ENCODE measurements at places on chromosomes 12 and 14.

- DNase-seq = no peak
Measured at GRCh38 chr12:11978726-11979384, 91.9 kb upstream of the BCL2L14 start.

GRCh38 chr12:46209170-46209569 is 59.7 kb downstream of the SLC38A1 start:
- no peak for DNase-seq

- no peak for DNase-seq
Measured at GRCh38 chr12:117881517-117881916, 87.3 kb downstream of the KSR2 start.

DNA sequence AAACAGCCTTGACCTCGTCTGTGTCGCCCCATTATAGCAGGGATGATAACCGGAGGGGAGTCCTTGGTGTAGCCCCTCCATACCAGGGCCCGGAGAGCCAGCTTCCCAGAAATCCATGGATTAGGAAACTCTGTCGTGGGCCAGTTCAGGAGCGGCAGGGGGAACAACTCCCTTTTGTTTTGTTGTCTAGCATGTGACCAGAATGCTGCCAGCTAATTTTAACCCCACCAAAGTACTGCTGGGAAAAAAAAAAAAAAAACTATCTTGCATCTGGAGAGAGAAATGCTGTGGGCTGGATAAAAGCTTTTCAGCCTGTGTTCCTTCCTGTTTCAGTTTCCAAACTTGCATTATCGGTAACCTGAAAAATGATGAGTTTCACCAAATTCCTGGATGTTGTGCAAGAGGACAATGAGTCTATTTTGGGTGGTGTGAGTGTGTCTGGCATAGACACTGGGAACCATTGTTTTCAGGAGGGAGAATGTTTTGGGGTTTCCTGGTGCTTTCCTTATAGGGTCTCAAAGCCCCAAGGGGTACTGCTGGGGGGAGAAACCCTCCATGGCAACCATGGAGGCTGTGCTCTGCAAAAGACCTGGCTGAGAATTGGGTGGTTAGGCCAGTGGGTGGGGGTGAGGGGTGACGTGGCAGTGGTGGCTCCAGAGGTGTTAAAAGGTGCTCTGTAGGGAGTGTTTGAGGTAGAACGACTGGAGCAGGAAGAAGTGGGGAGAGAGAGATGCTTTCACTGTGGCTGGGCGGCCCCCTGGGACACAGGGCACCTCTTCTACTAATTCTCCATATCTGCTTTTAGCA is 14.9 kb upstream of the IRF2BPL start:
- DNase-seq = peak; percentile 38

GRCh38 chr12:99092100-99092851 is 447.2 kb downstream of the APAF1 start:
- DNase-seq = no peak

DNA sequence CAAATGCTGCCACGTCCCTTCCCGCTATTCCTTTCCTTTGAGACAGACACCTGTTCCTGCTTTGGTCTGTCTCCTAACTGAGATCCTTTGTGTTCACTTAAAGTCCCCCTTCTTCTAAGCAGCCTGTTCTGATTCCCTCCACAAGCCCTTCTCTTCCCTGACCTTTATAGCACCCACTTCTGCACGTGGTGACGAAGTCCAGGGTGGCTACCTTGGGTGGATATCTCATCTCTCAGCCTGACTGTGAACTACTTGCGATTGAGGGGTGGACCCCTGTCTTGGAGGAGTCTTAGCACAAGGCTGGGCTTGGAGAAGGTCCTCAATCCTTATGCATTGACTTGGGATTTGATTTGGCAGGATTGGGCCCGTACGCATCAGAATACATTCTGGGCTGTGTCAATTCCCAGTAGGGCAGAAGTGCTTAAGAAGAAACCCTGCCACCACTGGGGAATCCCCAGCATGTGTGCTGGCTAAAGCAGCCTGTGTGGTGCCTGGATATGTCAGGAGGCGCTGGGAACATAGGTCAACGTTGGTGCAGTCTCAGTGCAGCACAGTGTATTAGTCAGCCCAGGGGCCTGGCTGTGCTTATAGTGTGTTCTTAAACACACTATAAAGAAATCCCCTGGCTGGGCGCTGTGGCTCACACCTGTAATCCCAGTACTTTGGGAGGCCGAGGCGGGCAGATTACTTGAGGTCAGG is 23.6 kb downstream of the KRT80 start:
- DNase-seq = no peak

- no peak for DNase-seq
Measured at GRCh38 chr12:113403435-113404415, at the start of gene SDS. Gene SDS (minus strand): TSS chr12:113403887. CDS start chr12:113399708, 4,179 bp downstream.

- DNase-seq = no peak
Measured at GRCh38 chr12:108722992-108723766, 8.1 kb downstream of the CORO1C start.

- DNase-seq = no peak
Measured at GRCh38 chr14:65170768-65171507, 68.6 kb upstream of the MAX start.

DNA sequence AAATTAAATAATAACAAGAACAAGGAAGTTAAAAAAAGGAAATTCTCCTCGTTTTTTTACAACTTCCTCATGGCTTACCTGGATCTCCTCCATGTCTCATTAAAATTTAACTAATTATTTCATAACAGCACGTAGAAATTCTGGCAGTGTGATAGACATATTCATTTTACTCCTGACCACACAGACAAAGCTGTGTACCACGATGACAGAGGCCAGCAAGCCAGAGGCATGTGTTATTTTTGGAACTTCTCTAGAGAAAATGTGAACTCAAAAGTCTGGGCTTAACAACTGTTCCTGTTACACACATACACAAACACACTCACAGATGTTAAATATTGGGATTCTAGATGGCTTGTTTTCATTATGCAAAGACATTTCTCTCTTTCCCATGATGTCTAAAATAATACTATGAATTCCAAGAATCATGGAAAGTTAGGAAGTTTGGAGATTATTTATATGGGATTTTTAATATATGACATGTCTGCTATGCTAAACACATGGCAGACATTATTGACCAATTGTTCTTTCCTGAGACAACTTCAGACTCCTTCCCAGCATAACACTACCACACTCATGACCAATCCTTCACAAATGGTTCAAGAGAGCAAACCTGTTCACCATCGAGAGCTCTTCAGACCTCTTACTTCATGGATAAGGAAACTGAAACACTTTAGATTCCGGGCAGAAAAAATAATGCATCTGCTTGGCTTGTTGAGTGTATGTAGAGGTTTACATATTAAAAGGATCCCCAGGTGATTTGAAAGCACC is 158.7 kb downstream of the DACT1 start:
- no peak for DNase-seq

- DNase-seq = no peak
Measured at GRCh38 chr14:68316078-68316868, 476.6 kb downstream of the ZFP36L1 start.

GRCh38 chr14:59895721-59896120 is 24.2 kb upstream of the LRRC9 start:
- no peak for DNase-seq

GRCh38 chr12:116432314-116432750 is 126.8 kb upstream of the MAP1LC3B2 start:
- DNase-seq = no peak

DNA sequence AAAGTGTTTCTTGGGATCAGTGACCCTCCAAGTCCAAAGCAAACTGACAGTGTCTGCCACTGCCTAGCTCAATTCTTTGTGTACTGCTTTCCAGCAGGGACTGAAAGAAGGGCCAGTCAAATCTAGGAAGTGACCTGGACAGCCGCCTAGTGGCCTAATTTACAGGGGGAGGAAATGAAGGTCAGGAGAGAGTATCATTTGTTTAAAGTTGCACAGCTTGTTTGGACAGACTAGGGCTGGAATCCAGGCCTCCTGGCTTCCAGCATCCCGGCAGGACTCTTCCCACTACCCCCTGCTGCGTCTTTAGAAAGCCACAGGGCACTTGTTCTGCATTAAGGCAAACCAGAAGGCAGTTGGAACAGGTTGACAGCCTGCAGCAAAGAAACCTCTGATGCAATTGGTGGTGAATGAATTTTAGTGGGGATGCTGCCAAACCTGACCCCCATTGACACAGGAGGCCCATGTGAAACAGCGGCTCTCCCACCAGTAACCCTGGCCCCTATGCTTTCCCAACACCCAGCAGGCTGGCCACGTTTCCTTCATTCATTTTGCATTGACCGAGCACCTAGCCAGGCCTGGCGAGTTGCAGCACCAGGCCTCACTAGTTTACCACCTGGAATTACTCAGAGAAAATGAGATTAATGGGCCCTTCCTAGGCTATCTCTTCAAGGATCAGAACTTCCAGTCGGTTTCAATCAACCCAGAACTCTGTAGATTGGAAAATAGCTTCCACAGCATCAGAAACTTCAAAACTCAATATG is 28.2 kb downstream of the GALNT16 start:
- DNase-seq = no peak

- peak; percentile 67 for DNase-seq
Measured at GRCh38 chr14:77053046-77053841, 24.7 kb upstream of the IRF2BPL start.

DNA sequence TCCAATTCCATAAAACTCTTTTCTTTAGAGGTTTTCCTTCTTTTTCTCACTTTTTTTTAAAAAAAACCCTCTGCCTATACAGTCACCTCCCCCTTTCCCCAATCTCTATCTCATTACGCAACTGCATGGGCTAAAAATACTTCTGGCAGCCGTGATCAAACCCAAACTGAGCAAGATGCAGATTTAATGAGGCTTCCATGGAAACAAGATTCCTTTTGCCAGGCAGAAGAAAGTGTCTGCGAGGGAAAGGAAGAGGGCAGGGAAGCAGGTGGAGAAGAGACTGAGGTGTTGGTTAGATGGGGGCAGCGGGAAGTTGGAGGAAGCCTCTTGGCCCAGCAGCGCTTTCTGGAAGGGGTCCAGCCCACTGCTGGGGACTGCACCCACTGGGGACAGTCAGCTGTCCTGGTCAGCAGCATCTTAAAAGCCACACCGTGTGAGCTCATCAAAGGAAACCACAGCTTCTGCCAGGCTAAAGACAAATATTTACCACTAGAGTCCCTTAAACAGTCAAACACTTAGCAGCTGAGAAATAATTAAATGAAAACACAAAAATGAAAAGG is 90.4 kb downstream of the SLC8A3 start:
- DNase-seq = no peak

GRCh38 chr14:70282666-70283065 is 76.8 kb downstream of the COX16 start:
- no peak for DNase-seq

DNA sequence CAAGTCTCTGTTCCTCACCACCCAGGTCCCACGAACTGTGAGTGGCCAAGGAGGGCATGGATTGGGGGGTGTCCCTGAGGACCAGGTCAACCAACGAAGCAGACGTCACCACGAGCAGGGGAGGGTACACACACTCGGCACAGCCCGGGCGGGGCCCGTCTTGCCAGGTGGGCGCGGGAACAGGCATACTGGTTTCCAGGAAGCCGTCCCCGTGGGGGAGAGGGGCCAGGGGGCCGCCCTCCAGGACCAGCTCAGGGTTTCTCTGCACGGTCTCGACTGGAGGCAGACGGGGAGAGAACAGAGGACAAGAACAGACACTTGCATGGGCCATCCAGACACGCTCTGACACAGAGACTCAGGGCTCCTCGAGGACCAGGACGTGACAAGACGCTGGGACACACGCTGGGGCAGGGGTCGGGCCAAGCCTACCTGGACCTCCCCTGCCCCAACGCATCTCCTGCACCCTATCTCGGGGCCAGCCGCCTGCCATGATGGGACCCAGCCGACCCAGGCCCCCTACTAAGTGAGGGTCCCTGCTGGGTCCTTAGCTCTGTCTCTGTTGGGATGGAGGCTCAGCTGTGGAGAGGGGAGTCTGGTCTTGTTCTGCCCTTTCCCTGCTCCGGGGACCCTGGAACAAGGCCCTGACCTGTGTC is 11.3 kb downstream of the ARL6IP4 start:
- DNase-seq = no peak

GRCh38 chr14:89661392-89661791 is 244.4 kb upstream of the FOXN3 start:
- DNase-seq = no peak

DNA sequence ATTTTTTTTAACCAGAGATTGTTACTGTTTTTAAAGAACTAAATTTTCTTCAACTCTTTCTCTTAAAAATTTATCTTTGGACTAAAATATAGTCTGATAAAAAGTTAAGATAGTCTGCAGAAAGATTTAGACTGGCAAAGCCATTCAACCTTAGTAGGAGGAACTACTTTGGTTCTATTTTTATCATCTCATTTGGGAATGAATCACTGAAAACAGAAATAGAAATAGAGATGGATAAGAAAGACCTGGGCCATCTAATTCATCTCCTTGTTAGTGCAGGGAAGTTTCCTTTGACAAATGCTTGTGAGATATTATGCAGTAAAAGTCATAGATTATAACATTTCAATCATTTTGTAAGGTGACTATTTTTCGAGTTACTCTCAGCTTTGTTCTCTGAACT is 263.2 kb upstream of the NPAS3 start:
- DNase-seq = no peak

- DNase-seq = no peak
Measured at GRCh38 chr12:71243370-71243769, 85.6 kb upstream of the TSPAN8 start.

DNA sequence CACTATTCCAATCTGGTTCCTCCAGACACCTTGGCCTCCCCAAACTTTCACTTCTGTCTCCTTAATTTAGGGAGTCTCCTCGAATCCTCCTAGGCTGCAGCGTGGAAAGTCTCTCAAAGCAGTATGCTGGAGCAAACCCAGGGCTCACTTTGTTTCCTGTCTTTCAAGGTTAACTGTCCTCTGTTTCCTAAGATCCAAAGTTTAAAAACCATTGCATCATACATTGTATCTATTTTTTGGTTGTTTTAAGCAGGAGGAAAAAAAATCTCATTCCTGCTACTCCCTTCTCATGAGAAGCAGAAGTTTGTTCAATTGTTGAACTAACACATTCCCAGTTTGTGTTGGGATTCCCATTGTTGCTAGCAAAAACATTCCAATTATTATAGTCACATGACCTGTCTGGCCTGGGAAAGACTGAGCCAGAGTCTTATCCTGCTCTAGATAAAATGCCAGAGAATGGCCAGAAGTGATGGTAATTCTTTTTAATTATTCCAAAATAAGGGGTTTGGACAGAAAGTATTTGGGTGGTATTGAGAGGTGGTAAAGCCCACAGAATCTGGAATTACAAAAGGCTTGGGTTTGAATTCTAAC is 67.3 kb downstream of the HSPB8 start:
- no peak for DNase-seq

GRCh38 chr12:65695113-65695865 is 129.0 kb upstream of the HMGA2 start:
- DNase-seq = no peak

DNA sequence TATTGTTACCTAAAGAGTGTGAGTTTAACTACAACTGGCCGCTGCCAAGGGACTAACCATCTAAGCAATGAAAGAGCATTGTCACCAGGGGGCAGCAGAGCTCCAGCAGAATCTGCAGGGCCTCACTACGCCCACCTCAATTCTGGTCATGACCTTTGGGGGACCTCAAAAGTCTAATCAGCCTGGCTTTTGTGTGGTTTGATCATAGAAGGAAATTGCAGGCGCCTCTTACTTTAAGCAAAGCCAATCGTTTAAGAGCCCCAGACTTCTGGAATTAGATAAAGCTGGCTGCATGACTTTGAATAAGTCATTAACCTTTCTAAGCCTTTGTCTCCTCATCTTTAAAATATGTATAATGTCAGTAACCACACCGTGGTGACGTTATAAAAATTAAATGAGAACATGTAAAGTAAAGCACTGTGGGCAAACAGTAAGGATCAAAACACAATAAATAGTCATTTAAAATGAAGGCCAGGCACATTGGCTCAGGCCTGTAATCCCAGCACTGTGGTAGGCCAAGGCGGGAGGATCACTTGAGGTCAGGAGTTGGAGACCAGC is 58.6 kb downstream of the TBX3 start:
- no peak for DNase-seq

- no peak for DNase-seq
Measured at GRCh38 chr12:132413931-132414588, 75.9 kb upstream of the FBRSL1 start.

GRCh38 chr12:4089956-4090355 is 183.6 kb upstream of the CCND2 start:
- DNase-seq = no peak

Measured in effector memory CD4-positive, alpha-beta T cell (primary cell).